ENCODE measurements at places on chromosomes 6 and 20.

- DNase-seq: no peak
These were observed 594.2 kb upstream of the CHD6 start for GRCh38 chr20:42212391-42212790.

DNA sequence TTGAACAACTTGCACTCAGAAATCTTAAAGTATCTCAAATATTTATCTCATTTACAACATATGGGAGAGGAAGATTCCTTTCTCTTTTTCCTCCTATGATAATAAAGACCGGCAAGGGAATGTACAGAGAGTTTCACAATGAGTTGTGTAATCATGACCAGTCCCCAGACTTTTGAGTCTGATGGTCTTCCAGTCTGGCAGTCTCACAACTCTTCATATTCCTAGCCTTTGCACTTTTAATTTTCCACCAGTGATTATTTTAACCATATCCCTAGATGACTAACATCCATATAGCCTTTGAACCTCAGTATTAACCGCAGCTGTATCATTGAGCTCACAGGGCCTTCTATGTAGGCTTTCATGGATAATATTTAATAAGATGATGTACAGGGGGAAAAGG lies 278.5 kb downstream of the KHDC1L start:
- DNase-seq: no peak

DNA sequence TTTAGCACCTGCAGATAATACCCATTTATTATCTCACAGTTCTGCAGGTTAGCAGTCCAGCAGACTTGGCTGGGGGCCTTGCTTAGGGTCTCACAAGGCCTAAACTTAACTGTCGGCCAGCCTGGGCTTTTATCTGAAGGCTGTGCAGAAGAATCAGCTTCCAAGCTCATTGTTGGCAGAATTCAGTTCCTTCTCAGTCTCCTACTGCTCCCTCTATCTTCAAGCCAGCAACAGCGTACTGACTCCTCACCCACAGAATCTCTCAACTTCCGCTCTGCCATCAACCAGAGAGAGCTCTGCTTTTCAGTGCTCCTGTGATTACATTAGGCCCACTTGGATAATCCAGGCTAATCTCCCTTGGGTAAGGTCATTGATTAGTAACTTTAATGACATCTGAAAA lies 30.2 kb upstream of the NHSL1 start:
- DNase-seq: no peak

DNA sequence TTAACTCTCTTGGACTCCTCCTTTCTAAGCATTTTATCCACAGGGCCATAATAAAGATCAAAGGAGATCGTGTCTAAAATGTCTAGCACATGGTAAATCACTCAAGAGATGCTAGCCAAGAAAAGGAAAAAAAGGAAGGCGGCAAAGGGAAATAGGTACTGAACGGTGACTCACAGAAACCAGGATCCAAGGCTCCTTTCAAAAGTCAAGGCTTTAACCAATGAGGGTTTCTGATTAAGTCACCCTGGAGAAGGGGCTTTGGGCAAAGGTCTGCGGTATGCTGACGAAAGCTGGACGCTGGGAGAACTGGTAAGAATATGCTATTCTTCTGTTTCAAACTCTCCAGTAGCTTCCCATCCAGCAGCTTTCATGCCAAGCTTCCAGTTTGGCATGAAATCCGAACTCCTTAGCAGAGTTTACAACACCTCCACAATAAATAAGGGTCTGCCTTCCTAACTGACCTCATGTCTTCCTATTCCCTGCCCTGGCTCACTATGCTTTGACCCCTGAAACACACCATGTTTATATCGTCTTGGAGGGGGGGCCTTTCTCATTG lies 1.0 kb downstream of the TOMM34 start:
- no peak for DNase-seq

GRCh38 chr6:139841794-139842215 lies 467.4 kb upstream of the CITED2 start:
- no peak for DNase-seq

- no peak for DNase-seq
These were observed 62.4 kb upstream of the MRPS10 start for GRCh38 chr6:42279966-42280629.

DNA sequence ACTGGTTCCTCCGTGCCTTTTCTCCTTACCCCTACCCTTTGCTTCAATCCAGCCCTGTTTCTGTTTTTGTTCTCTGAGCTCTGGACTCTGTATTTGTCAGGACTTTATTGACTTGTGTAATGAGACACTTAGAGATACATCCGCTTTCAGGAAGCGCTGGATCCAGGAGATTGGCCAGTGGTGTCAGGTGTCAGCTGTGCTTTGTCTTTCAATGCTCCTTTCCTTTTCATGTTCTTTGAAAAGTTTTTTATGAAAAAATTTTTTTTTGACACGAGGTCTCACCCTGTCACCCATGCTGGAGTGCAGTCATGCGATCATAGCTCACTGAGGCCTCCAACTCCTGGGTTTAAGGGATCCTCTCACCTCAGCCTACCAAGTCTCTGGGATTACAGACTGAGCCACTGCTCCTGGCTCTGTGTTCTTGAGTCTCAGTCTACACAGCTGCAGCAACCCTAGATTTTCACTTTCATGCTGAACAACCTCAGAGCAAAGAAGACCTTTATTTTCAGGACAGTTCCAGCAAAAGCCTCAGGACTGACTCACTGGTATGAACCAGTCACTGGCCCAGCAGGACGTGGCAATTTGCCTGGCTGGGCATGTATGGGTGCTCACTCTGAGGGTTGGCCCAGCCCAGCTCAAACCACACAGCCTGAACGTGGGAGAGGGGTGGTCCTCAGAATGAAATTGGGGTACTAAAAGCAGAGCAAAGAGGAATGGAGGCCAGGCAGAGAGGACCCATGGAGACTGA lies 108.5 kb downstream of the DHX35 start:
- DNase-seq: no peak

Measured in amygdala (tissue), 56 donors.